ENCODE measurements at places on chromosomes 1 and 21.

GRCh38 chr1:41312991-41313645 lies 48.1 kb upstream of the FOXO6 start:
- no peak for DNase-seq

- no peak for DNase-seq
Observed at GRCh38 chr1:1063945-1064831, 9.9 kb downstream of the RNF223 start.

DNA sequence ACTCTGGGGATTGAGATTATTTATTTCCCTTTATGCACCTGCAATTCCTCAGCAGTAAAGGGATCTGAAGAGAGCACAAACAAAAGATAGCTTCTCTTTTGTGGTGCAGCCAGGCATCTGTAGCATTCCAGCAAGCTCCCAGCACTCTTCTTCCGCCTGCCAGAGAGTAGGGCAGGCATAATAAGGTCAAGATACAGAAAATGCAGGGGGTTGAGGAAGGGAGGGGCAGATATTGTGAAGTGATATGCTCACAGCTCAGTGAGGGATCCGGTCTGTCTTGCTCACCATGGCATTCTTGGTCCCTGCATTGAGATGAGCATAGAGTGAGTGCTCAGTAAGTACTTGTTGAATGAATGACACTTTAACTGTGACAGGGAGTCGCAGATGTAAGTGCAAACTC lies 23.9 kb downstream of the FASLG start:
- DNase-seq, result no peak

GRCh38 chr1:37480581-37481288 lies 6.4 kb downstream of the ZC3H12A start:
- DNase-seq, result no peak

- DNase-seq, result no peak
Observed at GRCh38 chr21:43676391-43676790, 17.0 kb downstream of the RRP1B start.

- no peak for DNase-seq
Observed at GRCh38 chr21:37432710-37433455, 66.3 kb downstream of the DYRK1A start.

GRCh38 chr1:182229921-182230491 lies 161.6 kb downstream of the GLUL start:
- DNase-seq, result peak; percentile 40

GRCh38 chr1:115560027-115560426 lies 81.7 kb upstream of the VANGL1 start:
- no peak for DNase-seq

GRCh38 chr1:205576011-205576410 lies 55.8 kb downstream of the ELK4 start:
- DNase-seq, result no peak

GRCh38 chr1:103788377-103788776 lies 38.7 kb downstream of the AMY1C start:
- peak; percentile 3 for DNase-seq

GRCh38 chr1:204994086-204994862 lies 48.7 kb upstream of the CNTN2 start:
- DNase-seq, result no peak

GRCh38 chr1:115445090-115445489 lies 107.0 kb upstream of the NGF start:
- no peak for DNase-seq

GRCh38 chr1:224804220-224804619 lies 125.3 kb upstream of the DNAH14 start:
- no peak for DNase-seq

DNA sequence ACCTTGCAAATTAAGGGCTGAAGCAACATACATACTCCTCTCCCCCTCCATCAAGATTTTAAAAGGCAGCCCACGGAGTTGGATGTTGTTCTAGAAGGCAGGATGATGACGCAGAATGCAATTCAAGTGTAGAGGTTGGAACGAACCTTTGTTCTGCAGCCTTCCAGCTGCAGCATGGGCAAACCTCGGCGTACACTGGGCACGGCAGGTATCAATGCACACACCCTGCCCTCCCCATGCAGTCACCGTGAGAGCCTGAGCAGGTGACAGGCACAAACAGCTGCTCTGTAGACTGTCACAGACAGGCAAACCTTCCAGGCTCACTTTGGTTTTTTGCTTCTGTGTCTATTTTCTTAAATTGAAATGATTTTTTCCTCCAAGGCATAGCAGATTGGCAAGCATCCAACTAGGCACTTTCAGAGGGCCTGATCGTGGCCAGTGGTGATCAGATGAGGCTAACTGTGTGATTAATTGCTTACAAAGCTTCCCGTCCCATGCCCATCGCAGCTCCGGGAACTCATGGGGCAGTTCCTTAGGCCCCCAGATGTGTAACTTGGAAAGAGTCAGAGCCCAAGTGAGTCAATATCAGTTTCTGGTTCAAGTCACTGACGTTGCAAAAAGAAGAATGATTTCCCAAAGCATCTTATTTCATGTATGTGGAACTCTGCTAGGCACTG lies 82.3 kb downstream of the ITPKB start:
- peak; percentile 96 for DNase-seq

- DNase-seq, result peak; percentile 62
Observed at GRCh38 chr1:31760471-31761470, 3.4 kb downstream of the ADGRB2 start.

GRCh38 chr1:76190749-76191424 lies 116.3 kb downstream of the ST6GALNAC3 start:
- no peak for DNase-seq

DNA sequence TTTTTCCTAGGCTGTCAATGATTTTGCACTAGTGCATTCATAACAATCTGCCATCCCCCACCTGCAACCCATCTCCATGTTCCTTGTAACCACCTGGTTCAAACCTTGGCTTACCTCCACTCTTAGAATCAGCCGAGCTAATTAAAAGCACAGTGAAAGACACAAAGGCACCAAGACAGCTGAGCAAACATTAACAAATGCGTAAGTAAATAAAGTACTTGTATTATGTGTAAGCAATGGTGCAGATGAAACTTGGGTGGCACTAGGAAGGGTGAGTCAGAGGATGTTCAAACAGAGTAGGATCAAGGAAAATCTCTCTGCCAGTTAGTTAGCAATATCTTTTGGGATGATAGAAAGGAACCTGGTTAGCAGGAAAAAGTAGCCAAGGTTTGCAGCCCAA lies 5.1 kb upstream of the FOXJ3 start:
- DNase-seq, result peak; percentile 100

DNA sequence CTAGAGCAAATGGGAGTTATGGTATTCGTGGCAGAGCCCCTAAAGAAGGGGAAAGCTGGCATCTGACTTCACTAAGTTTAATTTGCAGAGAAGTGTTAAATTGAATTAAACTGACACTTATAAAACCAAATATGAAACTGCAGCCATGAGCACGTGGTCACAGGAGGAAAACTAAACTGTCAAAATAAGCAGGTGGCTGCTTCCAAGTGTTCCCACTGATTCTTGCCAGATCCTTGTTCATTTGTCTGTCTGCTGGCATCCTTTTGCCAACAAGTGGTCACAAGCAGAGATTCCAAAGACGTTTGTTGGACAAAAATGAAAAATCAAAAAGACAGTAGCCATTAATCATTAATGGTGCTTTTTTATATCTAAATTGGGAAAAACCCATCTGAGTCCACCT lies 6.5 kb upstream of the CELA2B start:
- no peak for DNase-seq

DNA sequence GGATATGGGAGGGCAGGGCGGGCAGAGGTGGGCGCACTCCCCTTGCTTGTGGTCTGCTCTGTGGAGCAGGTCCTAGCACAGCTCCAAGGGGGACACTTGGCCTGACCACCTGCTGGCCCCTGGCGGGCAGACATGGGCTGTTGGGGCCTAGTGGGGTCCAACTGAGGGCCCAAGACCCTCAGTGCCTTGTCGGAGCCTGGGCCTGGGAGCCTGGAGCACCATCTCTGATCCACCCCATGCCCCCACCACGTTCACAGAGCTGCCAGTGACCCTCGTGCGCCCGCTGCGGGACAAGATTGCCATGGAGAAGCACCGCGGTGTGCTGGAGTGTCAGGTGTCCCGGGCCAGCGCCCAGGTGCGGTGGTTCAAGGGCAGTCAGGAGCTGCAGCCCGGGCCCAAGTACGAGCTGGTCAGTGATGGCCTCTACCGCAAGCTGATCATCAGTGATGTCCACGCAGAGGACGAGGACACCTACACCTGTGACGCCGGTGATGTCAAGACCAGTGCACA lies 70.6 kb downstream of the OBSCN start:
- DNase-seq, result no peak

All from NCI-H2081 (cell line).